ENCODE measurements at places on chromosomes 5 and 9. TPM values are rescaled to one million over a fixed set of nuclear protein-coding genes. Genes with fewer than 3 reads are reported as not detected.

DNA sequence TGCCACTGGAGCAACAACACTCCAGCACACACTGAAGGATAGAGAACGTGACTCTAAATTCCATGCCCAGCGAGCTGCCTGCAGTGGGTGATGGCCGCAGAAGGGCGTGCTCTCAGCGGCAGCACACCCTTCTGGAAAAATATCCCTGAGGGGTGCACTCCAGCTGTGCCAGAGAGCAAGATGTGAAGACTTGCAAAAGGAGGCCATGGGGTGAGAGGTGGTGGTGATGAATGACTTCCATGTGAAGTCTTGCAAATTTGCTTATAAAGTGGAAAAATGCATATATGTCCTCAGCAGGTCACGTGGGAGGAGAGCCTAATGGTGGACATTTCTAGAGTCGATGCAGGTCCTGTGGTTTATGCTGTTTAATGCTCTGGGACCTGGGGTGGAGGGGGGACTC is 39.8 kb upstream of the COL5A1 start:
- no peak for DNase-seq

The FLT4 gene
- total RNA-seq, result 17.3 TPM

DNA sequence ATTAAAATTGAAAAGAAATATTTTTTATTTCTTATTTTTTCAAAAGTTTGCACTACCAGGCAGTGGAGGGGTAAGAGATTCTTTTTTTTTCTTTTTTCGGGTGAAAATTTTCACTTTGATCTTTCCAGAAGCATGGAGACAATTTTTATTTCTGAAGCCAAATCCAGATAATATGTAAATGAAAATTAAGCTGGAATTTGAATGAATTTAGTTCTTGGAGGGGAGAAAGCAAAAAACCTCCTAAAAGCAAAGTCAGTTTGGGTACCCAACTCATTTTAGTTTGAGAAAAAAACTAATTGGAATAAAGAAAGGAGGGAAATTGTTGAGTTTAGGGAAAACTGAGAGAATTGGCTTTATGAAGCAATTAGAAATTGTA is 872 bp downstream of the ZNF618 start:
- no peak for DNase-seq

The ADAMTS6 gene
- 1.0 TPM for total RNA-seq

GRCh38 chr5:150289551-150290390 is at the start of gene CAMK2A:
CAMK2A (minus strand) TSS chr5:150289773; CDS start chr5:150289625, 148 bp downstream.
- DNase-seq, result peak; percentile 86

The DTWD2 gene
- 15.4 TPM for total RNA-seq
